ENCODE measurements at places on chromosomes 7 and 10.

DNA sequence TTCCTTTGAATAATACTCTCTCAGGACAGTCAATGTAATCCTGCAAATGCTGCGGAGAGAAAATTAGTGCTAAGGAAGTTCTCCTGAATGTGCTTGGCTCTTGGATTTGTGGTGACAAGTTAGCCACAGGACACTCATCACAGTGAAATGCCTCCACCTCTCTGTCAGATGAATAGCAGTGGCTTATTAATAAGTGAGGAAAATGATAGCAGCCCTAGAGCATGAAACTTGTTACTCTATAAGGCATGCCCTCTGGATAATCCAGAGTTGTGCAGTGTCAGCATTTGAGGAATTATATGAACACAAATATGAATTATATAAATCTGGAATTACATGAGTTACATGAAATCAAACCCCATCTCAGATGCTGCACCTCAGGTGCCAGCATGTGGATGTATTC is 23.5 kb upstream of the TBX20 start:
- DNase-seq = no peak

GRCh38 chr10:79173582-79174262 is 105.0 kb downstream of the ZMIZ1 start:
- DNase-seq = no peak

GRCh38 chr10:103197903-103198302 is 4.8 kb upstream of the NT5C2 start:
- no peak for DNase-seq

GRCh38 chr10:132877473-132877872 is 64.9 kb downstream of the CFAP46 start:
- DNase-seq = no peak

- no peak for DNase-seq
Measured at GRCh38 chr10:108411206-108411605, 1246.7 kb upstream of the SORCS1 start.

Data from activated CD8-positive, alpha-beta memory T cell treated with anti-CD3 and anti-CD28 coated beads for 1 hour (primary cell).